Skin of body (tissue), 3 donors: ENCODE measurements at places on chromosomes 2 and 18.

GRCh38 chr2:33595385-33595784 is 3.7 kb downstream of the FAM98A start:
- DNase-seq: no peak

- DNase-seq: no peak
These were observed 9.7 kb downstream of the STARD7 start for GRCh38 chr2:96198921-96199320.

GRCh38 chr18:4271952-4272351 is 183.2 kb downstream of the DLGAP1 start:
- DNase-seq: no peak

DNA sequence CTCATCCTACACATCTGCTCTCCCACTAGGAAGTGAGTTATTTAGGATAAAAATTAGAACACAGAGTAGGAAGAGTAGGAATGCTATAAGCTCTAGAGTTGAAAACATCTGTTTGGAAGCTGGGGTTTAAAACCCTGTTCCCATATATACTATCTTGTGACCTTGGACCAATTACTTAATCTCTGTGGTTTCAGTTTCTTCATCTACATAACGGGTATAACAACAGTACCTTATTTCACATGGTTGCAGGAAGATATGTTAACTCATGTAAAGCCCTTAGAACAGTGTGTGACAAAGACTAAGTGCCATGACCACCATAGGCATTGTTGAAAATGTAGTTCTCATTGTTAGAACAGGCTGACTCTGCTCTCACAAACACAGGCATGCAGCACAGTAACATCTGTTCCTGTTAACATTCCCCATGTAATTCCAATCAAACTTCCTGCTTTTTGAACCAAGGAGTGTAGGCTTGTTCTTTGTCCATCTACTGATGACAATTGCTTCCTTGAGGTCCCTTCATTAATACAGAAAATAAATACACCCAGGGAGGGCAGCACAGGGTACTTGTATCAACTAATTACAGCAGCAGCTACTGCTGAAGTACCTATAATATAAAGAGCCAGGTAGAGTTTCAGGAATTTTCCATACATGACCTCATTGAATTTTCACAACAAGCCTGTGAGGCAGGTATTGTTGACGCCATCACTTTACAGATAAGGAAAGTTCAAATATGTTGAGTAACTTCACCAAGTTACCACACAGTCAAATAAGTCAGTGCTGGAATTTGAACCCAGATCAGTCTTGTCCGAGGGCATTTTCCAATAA is 204.2 kb downstream of the L3MBTL4 start:
- no peak for DNase-seq

GRCh38 chr2:219402665-219403515 is 15.2 kb upstream of the DNPEP start:
- DNase-seq: peak; percentile 81

DNA sequence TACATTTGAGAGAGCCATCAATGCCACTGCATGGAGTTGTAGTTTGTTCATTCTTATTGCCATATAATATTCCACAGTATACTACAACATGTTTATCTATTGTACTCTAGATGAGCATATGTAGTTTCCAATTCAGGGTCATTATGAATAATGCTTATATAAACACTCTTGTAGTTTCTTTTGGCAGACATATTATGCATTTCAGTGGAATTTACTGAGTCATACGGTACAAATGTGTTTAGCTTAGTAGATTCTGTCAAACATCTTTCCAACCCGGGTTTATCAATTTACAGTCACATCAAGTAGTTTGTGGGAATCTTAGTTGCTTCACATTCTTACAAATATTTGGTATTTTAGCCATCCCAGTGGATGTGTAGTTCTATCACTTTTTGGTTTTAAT is 161.1 kb downstream of the KCNH7 start:
- no peak for DNase-seq

GRCh38 chr2:120599656-120600055 is 136.0 kb upstream of the GLI2 start:
- no peak for DNase-seq

GRCh38 chr2:9722451-9722850 is 91.7 kb upstream of the YWHAQ start:
- no peak for DNase-seq

DNA sequence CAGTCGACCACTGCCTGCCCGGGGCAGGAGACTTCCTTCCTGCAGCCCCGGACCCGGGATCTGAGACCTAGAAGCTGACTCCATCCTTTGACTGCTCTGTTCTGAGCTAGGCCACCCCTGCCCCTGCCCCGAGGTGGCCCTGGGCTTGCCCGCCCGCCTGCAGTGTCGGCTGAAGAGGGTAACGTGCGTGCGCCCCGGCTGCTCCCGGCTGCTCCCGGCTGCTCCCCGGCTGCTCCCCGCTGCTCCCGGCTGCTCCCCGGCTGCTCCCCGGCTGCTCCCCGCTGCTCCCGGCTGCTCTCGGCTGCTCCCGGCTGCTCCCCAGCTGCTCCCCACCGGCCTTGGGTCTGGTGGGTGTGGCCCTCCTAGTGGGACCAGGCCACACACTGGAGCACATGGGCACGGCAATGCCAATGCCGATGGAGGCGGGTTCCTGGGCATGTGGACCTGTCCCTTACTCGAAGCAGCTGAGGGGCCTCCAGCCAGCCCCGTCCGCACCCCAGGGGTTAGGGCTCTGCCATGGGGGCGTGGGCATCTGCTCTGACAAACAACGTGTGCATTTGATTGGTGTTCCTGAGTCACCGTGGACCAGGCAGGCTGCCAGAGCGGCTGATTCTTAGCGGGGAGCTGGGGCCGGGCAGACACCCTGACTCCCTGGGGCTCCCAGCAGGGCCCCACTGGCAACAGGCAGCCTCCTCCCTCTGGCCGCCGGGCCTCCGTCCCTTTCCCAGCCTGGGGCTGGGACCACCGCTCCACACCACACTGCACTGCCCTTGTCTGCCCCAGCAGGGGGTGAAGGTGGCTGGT is 2.0 kb upstream of the GAL3ST2 start:
- no peak for DNase-seq
